ENCODE measurements at places on chromosomes 6 and 20.

DNA sequence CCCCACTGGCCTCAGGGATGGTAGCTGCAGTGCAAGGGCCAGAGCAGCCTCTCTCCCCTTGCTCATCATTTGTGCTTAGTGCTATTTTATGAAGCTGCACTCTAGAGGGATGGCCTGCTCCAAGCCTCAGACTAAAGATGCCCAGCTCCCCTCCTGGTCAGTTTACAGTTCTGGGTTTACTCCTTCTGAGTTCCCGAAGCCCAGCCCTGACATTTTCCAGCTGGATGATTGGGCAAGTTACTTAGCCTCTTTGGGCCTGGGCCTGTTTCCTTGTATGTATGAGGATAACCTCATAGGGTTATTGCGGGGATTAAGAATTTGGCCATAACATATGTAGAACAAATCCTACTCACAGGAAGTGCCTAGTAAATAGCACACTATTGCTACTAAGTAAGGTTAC, 31.8 kb upstream of the EMILIN3 start:
- no peak for DNase-seq

DNA sequence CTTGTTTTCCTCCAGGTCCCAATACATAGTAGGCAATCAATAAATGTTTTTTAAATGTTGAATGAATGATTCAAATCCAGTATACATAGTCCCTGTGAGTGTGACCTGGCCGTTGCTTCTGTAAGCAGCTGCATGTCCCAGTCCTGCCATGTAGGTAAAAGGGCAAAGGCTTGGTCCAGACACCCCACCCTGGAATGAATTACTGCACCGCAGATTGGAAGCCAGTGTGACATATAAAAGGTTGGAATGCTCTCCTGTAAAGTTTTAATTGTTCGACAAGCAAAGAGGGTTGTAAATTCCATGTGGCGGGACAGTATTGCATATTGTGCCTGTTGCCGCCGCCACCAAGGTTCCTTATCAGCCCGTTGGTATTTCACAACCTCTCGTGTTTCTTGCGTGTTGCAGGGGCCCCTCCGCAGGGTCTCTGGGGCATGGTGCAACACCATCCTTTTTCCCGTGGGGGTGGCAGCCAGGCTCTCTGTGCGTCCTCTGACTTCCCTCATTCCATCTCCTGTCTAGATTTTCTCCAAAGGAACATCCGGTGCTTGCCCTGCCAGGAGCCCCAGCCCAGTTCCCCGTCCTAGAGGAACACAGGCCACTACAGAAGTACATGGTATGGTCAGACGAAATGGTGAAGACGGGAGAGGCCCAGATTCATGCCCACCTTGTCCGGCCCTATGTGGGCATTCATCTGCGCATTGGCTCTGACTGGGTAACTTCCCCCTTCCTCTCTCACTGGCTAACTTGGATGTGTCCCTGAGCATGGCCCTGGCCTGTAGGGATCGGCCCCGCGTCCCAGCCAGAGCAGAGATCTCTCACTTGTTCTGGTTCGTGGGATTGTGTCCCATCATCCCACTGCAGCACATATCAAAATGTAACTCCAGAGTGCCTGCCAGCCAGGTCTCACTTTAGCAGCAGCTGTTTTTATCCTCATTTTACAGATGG, 20.3 kb downstream of the POFUT1 start:
- no peak for DNase-seq

DNA sequence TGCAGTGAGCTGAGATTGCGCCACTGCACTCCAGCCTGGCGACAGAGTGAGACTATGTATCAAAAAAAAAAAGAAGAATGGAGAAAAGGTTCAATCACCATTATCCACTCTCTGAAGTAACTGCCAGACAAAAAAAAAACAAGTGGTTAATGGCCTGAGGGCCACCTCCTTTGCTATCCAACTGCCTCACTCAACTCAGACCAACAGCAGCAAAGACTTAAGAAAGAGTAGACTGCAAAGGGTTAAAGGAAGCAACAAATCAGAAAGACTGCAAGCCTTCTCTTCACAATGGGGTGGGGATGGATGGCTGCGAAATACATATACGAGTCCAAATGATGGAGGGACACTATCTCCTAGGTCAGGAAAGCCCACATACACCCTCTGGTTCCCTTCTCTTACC, 3.2 kb downstream of the NFS1 start:
- DNase-seq, result no peak

- no peak for DNase-seq
Measured at GRCh38 chr6:2830183-2830582, 11.5 kb downstream of the SERPINB1 start.

- no peak for DNase-seq
Measured at GRCh38 chr6:149248693-149249369, 68.7 kb upstream of the TAB2 start.

DNA sequence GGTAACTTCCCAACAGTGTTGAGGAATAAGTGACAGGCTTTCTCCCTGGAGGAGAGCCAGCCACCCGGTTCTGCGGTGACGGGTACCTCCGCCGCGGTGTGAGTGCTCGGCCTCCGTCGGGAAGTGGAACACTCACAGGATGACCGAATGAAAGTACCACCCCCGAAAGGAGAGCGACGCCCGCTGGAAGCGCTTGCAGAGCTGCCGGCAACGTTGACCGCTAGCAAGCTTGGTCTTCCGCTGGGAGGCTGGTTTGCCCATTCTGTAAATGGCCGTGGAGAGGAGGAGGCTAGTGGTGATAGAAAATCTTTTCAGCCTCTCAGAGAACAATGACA, 614 bp upstream of the TMEM242 start:
- DNase-seq, result no peak

DNA sequence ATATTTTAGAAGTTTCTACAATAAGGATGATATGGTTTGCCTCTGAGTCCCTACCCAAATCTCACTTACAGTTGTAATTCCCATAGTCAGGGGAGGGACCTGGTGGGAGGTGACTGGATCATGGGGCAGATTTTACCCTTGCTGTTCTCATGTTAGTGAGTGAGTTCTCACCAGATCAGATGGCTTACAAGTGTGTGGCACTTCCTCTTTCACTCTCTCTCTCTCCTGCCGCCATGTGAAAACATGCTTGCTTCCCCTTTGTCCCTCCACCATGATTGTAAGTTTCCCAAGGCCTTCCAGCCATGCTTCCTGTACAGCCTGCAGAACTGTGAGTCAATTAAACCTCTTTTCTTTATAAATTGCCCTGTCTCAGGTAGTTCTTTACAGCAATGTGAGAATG, 527.5 kb upstream of the ID4 start:
- no peak for DNase-seq

DNA sequence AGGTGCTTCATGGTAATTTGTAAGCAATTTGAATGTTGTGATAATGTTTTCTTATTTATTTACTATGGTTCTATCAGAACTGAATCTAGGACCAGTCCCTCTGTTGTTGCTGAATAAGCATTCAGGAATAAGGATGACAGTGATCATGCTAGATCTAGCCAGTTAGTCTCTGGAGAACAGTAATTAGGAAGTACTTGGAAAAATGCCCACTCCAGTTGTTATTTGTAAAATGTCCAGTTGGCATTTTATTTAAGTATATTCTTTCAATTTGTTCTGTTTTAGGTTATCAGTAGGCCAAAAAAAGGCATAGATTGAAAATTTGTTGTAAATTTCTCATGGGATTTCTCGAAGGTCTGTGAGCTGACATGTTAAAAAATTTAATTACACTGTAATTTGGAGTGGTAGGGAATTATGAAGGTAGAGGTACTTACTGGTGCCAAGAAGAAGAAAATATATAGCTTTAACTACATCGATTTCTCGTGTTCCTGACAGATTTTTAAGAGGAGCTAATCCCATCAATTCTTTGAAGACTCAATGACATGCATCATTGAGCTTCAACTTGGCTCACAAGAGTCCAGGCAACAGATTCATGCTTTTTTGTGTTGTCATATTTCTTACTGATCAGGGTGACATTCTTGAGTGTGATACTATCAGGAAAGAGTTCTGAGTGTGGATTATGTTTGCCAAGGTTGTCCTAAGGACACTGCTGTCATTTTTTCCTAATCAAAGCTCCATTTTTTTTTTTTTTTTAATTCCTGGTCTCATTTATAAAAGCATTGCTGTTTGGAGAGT, 177.3 kb downstream of the CARMIL1 start:
- no peak for DNase-seq

DNA sequence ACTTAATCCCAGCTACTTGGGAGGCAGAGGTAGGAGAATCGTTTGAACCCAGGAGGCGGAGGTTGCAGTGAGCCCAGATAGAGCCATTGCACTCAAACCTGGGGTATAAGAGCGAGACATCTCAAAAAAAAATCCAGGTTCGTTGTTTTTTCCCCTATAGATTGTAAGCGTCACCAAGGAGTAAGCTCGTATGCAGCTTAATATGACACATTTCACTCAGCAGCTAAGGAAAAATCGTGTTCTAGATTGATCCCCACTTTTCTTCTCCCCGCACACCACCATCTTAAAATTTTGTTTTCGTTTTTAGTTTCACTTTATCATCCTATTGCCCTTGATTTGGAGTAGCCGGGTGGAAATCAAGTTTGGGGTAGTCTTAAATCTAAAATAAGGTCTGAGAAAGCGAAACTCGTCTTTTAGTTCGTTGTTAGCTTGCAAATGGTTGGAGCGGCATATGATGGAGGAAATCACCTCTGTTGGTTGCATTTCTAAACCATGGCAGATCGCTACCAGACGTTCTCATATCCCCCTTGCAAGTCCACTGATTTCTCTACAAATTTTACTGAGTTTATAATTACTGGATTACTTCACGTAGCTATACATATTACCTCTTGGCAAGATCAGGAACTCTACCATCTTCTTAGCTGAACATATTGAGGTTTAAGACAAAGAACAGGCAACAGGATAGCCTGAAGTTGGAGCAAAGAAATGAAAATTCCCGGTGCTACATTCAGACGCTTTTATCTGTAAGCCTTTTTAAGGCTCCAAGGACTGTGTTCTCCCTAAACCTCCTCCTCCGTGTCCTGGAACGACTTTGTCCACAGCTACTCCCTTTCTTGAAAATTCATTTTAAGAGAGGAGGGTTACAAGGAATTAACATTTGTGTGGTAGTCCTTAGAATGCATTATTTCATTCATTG, 91.1 kb upstream of the BTN3A2 start:
- no peak for DNase-seq

DNA sequence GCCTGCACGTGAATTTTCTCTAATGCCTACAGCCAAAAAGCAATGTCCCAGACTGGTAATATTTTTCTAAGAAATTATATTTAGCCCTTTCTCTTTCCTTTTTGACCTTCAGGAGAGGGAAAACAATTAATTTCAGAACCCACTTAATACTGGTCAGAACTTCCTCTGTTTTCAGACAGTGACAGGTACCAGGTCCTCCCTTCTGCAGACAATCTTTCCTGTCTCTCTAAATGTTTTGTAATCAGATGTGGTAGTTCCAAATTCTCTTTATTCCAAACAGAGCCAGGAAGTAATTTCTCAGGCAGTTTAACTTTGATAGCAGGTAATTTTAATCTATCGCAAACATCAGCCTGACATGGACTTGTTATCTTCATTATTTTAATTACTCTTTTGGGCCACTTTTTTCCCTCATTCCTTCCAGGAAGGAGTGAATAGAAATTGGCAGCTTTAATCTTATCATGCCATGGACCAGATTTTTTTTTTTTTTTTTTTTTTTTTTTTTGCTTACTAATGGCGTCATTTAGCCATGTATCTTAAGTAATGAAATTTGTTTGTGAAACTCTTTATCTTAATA, 348.6 kb upstream of the SOX4 start:
- no peak for DNase-seq

- no peak for DNase-seq
Measured at GRCh38 chr20:53346335-53346648, 247.3 kb downstream of the ZNF217 start.

DNA sequence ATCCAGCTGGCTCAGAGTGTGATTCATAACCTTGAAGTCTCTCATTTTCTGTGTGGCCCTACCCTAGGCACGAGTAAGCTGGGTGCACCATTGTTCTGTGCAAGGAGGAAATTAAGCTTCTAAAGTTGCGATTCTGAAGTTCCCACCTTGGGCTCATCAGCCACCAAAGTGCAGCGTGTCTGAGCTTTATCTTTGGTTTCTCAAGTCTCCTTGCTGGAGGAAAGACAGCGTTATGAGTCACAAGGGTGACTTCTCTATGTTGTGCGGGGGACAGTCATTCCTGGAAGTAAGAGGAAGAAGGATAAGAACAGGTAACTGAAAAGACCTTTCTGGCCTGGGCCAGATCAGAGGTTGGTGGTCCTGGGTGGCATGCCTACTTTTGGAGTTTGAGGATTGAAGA, 16.8 kb downstream of the MRAP2 start:
- no peak for DNase-seq

- DNase-seq, result no peak
Measured at GRCh38 chr6:148869585-148869984, 122.8 kb downstream of the UST start.

- DNase-seq, result no peak
Measured at GRCh38 chr6:103872678-103873077, 987.0 kb downstream of the HACE1 start.

GRCh38 chr6:26089272-26089671, 2.0 kb downstream of the HFE start:
- no peak for DNase-seq

- DNase-seq, result no peak
Measured at GRCh38 chr6:16967470-16967817, 134.4 kb upstream of the STMND1 start.

DNA sequence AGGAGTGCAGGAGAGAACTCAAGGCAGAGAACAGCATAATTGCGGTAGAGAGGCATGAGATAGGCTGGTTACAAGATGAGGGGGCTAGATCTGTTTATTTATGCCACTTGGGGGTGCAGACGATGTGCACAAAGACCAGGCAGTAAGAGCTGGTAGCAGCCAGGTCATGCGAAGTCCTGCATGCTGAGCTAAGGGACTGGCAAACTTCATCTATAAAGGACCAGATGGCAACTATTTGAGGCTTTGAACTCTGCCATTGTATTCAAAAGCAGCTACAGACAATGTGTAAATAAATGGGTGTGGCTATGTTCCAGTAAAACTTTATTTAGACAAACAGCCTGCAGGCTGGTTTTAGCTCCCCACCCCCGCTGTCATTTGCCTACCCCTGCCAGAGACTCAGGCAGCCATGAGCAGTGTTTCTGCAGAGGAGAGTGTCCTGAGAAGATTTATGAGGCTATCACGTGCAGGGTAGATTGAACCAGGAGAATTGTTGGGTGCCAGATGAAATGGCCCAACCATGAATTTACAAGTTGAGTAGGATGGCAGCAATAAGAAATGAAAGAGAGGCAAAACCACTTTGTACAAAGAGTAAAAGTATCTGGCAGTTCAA, 253.4 kb upstream of the MOCS1 start:
- peak; percentile 45 for DNase-seq

- DNase-seq, result no peak
Measured at GRCh38 chr6:110674096-110674495, 141.2 kb downstream of the CDK19 start.

DNA sequence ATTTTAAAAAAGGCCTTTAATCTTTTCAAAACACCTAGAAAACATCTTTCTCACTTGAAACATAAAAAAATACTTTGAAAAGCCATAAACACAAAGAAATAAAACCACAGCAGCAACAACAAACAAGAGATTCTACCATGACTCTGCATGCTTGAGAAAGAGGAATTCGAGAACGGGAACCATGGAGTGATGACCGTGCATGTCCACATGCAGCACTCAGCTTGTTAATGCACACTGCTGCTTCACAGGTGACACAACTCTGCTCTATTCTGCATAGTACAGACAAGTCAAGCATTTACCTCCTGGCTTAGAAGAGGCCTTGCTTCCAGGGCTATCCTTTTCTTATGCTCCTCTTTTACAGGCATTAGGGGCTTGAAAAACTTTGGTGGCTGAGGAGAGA, 64.9 kb upstream of the NUP153 start:
- DNase-seq, result no peak
